ENCODE measurements at places on chromosomes 1 and 21.

DNA sequence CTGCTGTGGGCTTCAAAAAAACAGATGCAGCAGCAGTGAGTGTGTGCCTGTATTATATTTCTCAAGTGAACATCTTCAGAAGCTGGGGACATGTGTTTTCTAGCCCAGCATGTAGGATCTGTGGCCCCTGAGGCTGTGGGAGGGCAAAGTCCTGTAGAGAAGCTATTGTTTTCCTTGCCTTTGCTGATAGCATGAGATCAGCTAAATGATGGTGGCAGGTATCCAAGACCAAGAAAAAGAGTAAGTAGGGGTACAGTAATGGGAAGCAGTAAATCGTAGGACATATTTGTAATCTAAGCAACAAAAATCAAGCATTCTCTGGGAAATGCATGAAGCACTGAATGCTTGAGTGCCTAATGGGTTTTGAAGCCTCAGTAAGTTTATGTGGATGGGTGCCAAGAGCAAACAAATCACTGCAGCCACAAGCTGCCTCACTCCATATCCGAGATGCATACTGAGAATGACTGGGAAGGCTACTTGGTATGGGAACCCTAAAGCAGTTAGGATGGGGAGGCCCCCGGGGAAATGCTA lies 98.3 kb downstream of the CD58 start:
- DNase-seq, result peak; percentile 35

DNA sequence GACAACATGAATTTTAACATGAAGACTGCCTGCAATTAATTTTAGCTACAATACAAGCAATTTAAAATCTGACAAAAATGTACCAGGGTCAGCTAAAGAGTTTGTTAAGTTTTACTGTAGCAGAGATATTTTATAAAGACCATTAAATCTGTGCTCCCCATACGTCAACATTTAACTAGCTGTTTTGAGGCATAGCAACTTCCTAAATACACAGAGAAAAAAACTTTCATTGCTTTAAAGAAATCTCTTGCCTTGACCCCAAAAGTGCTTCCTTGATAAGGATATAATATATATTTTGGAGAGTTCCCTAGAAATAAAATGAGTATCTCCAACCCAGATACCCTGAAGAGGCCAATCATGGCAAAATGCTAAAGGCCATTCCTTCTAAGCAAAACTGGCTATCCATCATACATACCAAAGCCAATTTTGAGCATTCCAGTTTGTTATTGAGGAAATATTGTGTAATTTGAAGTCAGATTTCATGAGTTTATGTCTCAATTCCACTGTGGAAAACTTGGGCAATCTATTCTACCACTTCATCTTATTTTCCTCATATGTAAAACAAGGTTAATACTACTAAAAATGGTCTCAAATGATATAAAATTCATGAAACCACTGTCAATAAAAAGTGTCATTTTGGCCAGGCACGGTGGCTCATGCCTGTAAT lies 19.1 kb downstream of the ASPM start:
- DNase-seq, result no peak

DNA sequence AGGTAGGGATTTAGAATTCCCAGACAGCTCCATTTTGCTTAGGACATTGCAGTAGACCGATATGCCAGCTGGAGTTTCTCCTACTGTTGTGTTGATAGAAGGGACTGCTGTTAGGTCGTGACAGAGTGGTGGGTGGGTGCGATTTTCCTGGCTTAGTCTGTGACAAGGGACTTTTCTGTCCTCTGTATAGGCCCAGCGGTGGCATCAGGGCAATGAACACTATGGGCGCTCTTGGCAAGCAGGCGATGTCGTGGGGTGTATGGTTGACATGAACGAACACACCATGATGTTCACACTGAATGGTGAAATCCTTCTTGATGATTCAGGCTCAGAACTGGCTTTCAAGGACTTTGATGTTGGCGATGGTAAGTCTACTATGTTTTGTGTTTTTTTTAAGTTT lies 321.8 kb downstream of the ZP4 start:
- no peak for DNase-seq

GRCh38 chr1:111441573-111442192 lies 7.4 kb downstream of the WDR77 start:
- no peak for DNase-seq

- DNase-seq, result no peak
Observed at GRCh38 chr21:41037936-41038335, 130.0 kb upstream of the BACE2 start.

- no peak for DNase-seq
Observed at GRCh38 chr1:231639819-231640218, 13.2 kb downstream of the DISC1 start.

GRCh38 chr1:45037456-45037855 lies 25.4 kb downstream of the UROD start:
- DNase-seq, result no peak

DNA sequence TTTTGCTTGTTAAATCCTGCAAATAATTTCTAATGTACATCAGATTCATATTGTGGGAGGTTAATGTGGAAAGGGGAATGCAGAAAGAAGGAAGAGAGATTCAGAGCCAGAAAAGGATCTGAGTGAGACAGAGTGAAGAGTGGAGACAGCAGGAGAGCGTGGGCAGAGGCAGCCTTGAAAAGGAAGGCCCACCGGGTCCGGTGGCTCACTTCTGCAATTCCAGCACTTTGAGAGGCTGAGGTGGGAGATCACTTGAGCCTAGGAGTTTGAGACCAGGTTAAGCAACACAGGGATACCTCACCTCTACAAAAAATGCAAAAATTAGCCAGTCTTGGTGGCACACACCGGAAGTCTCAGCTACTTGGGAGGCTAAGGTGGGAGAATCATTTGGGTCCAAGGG lies 222.0 kb upstream of the RAB4A start:
- no peak for DNase-seq

GRCh38 chr1:153490272-153491051 lies 30.0 kb upstream of the S100A7 start:
- DNase-seq, result peak; percentile 85

DNA sequence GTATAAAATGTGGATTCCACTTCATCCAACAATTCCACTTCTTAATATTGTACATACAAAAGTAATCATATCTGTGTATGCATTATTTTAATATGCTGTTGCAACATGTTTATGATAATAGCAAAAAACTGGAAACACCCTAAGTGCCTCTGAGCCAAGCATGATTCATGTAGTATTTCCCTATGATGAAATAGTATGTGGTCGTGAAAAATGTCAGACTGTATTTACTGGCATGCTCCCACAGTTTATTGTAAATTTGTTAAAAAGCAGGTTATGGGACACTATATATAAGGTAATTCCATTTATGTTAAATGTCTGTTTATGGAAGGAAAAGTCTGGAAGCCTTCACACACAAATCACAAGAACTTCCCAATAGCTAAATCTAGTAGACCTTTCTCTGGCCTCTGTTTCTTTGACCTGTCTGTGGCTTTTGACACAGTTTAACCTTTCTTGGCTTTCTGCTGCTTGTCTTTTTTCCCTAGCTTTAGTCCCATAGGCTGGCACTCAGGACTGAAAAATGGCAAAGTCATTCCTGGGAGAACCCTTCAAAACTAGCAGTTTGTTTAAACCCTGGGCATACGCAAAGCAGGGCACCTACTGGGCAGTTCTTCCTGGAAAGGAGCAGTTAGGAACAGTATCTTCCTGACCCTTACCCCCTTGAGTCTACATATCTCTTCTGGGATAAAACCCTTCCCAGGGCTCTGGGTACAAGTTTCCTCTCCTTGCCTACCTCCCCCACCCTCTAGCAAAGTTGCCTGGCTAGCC lies 65.4 kb upstream of the ARTN start:
- no peak for DNase-seq

DNA sequence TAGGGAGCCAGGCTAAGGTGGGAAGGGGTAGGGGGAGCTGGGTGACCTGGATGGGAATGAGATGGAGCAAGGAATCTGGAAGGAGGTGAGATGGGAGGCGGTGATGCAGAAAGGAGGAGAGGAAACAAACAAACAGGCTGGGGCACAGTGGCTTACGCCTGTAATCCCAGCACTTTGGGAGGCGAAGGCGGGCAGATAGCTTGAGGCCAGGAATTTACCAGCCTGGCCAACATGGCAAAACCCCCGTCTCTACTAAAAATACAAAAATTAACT lies 10.8 kb downstream of the CRABP2 start:
- no peak for DNase-seq

DNA sequence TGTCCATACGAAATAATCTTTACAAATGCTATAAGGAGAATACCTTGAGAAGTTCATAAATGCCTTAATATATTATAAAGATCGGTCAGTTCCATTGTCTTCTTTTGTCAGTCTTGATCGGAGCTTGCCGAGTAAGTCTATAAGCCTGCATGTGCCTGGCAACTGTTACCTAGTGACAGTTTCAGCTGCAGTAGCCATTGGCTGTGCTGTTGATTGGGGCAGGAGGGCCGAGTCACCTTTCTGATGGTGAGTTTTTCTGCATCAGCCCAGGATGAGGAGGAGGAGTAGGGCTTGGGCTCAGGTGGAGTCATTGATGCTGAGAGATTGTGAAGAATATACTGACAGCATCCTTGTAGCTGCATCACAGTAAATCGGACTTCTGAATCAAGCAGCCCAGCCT lies 1.9 kb upstream of the GPR52 start:
- DNase-seq, result no peak

Data from NCI-H1436 (cell line).